CD4-positive, alpha-beta T cell treated with Interleukin-2 at 100 ng/mL for 4 hours (primary cell): ENCODE measurements at places on chromosomes 4 and X.

GRCh38 chrX:19515615-19516105 is 352 bp upstream of the MAP3K15 start:
- no peak for DNase-seq

DNA sequence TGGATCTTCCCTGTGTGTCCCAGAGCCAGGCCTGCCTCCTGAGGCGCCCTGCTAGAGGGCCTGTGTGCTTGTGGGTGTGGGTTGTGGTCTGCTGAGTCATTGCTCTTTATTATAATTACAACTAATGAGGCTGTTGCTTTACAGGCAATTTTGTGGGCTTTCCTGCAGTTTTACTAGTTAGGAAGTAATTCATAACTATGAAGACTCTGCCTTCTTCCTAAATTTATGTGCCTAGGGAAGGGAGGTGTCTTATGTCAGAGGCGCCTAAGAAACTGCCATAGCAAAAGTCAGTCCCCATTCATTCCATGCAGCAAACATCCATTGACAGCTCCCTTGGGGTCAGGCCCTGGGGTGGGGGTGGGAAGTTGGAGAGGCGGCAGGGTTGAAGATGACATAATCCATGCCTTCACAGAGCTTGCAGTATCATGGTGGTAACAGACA is 359.2 kb downstream of the IDS start:
- DNase-seq = no peak

DNA sequence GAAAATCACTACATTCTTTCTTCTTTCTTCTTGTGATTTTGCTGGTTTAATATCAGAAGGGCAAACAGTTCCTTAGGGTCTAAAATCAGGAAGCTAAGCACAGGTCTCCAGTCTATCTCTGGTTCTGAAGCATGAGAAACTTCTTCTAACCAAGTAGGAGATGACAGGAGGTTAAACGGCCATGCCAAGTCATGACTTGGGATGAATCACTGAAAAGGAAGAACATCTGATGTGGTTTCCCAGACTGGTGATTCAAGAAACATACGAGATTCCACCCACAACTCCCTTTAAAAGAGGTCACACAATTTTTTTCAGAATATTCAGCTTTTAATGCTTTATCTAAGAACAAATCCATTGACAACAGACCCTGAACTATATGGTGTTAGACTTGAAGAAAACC is 684.0 kb upstream of the PRKX start:
- DNase-seq = no peak

DNA sequence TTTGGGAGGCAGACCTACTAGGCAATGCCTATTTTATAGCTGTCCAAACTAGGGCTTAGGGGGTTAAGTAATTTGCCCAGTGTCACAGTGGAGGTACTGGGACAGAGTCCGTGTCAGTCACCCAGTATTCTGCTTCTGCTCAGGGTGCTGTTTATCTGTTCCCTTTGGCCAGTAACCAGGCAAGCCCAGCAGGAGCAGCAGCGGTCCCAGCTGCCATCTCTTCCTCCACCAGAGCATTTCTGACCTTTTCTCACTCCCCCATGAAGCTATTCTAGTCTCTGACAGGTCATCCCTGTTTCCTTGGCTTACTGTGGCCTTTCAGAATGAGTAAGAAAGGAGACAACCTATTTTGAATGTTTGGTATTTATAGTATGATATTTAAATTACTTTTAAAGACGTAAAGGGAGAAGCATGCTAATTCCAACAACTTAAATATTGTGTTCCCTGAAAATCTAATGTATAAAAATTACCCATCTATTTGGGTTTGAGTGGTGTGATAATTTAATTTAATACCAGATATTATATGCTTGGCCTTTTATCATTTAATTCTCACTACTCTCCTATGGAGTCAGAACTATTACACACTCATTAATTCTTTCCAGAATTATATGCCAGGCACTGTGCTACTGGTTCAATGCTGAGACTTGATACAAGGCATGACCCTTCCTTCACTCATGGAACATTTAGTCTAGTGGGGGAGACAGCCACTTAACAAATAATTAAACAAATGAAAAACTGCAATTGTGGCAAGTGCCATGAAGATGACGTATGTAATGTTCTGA is 60.6 kb downstream of the RPS6KA3 start:
- no peak for DNase-seq

DNA sequence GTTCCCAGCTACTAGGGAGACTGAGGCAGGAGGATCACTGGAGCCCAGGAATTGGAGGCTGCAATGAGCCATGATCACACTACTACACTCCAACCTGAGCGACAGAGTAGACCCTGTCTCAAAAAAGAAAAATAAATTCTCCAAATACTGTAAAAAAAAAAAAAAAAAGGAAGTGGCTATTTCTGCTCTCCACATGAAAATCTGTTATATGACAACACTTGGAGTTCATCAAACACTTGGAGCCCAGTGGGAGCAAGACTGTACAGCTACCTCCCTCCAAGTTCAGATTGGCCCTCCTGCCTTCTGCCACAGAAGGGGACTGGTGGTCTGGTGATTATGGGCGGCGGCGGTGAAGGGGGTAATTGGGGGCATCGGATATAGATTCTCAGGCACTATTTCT is 9.0 kb upstream of the CLDN34 start:
- DNase-seq = no peak

DNA sequence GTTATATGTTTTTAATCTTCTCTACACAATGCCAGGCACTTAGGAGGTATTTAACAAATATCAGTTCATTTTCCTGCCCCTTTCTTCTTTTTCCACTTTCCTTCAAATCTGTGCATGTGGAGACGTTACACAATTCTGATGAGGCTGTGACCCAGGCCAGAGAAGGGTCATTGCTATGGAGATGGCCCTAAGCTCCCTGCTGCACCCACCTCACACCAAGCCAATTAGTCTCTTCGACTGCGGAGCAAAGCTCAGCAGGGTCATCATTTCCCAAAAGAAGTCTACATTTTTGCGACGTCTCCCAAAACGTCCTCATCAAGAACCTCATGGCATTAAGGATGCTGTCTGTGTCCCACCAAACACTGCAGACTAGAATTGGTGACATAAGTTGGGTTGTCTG is 28.9 kb upstream of the VEGFD start:
- DNase-seq = no peak

DNA sequence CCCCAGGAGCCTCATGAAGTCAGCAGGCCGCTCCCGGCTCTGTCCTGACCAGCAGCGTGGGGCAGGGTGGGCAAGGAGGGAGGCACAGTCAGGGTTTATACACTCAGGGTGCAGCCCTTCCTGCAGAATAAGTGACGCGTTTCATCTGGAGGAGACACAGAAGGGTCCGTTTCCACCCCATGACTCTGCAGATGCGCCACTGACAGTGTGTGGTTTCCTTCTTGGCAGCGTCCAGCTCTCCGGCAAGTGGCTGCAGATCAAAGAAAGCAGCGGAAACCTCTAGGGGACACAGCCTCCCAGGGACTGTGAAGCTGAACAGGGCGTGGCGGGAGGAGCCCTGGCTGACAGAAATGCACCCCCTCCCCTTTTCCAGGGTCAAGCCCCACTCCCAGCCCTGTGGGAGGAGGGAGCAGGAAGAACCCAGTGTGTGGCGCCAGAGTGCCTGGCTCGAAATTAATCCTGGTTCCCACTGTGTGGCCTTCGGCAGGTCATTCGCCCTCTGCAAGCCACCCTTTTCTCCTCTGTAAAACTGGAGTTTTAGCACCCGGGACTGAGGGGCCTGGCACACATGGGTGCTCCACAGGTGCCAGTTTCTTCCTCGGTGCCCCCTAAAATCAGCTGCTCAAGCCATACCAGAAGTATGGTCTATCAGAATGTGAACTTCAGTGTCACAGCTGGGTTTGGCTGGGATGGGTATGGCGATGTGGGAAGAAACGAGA is 17.3 kb upstream of the TBC1D14 start:
- peak; percentile 38 for DNase-seq

DNA sequence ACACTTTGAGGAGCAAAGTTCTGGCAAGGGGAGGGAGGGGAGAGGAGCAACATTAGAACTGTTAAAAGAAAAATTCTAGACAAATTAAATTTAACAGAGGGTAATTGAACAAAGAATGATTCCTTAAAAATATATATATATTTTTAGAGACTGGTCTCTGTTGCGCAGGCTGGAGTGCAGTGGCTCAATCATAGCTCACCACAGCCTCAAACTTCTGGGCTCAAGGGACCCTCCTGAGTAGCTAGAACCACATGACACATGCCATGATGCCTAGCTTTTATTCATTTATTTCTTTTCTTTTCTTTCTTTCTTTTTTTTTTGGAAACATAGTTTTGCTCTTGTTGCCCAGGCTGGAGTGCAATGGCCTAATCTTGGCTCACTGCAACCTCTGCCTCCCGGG is 19.1 kb upstream of the SPINK2 start:
- no peak for DNase-seq

- DNase-seq = no peak
Measured at GRCh38 chr4:19329077-19329476, 922.6 kb upstream of the SLIT2 start.

- DNase-seq = no peak
Measured at GRCh38 chr4:95050980-95051701, 293.4 kb downstream of the BMPR1B start.

DNA sequence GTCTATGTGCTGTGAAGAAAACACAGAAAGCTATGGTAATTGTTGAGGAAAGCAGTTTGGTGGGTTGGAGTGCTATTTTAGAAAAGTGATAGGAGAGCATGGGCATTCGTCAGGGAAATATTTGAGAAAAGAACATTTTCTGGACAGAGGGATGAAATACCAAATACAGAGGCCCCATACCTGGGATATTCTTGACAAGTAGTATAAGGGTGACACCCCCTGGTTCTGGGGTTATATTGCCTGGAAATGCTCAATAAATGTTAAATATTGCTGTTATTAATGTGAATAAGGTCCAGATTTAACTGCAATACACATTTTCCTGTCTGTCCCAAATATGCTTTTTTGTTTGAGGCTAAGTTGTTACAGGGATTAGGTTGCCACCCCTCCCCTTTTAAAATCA is 42.9 kb downstream of the WWC2 start:
- no peak for DNase-seq

DNA sequence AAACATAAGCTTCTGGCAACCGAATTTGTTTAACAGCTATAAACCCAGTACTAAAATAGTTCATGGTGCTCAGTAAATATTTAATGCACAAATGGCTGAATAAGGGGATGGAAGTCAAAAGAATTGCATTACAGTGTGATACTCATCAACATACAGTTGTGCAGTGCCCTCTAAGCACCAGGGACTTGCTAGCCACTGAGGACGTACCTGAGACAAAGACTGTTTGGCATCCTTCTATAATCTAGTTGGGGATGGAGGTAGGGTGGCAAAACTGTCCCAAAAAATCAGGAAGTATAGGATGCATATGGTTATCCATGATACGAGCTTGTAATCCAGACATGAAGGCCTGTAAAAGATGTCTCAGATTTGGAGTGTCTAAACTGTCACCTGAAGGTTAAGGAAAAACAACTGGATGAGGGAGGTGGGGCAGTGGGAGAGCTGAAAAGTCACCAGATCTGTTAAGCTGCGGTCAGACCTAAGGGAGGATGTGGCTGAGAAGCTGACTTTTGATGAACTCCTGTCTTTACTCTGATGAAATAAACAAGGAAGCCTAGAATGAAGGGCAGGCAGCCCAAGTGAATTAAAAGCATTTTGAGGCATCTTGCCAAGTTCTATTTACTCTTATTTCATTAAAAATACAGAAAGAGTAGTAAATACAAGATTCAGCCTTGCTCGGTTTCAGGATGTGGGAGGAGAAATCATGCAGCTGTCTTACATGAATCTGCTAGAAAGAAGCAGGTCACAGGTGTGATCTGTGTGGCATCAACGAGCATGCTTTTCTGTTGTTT is 12.0 kb upstream of the CD38 start:
- peak; percentile 55 for DNase-seq

- DNase-seq = peak; percentile 20
Measured at GRCh38 chr4:159487284-159487747, 384.4 kb downstream of the RAPGEF2 start.
